ENCODE measurements at places on chromosomes 11 and 22.

GRCh38 chr11:119790476-119790875, 61.5 kb upstream of the NECTIN1 start:
- no peak for DNase-seq

GRCh38 chr11:120178561-120179056, 32.2 kb upstream of the OAF start:
- peak; percentile 1 for DNase-seq

DNA sequence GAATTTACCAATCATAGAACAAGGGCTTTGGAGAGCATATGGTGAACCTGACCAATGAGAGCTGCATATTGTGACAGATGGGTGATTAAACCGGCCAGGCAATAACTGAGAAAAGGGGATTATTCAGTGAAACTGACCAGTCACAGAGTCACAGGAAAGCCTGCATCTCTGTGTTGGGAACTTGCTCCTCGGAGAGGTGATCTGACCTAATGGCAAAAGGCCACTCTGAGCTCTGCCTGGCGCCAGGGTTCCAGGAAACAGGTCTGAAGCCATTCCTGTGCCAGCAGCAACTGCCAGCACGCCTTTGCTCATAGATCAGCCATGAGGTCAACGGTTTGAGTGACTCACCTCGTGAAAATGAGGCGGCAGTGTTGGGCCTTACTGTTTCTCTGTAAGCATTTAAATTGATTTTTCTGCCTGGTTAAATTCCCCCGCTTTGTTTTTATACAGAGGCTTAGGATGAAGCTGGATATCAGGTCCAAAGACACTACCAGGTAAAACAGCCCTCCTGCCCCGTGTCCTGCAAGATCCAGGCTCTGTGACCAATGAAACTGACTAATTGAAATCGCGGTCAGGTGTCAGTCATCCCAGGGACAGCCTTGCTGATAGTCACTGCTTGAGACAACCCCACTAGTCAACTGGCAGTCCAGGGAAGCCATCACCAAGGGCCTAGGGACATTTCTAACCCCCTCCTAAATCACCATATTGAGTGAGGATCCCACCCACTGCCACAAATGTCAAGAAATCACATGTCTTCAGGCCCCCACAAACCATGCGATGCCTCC, 35.8 kb upstream of the MYOD1 start:
- peak; percentile 25 for DNase-seq

DNA sequence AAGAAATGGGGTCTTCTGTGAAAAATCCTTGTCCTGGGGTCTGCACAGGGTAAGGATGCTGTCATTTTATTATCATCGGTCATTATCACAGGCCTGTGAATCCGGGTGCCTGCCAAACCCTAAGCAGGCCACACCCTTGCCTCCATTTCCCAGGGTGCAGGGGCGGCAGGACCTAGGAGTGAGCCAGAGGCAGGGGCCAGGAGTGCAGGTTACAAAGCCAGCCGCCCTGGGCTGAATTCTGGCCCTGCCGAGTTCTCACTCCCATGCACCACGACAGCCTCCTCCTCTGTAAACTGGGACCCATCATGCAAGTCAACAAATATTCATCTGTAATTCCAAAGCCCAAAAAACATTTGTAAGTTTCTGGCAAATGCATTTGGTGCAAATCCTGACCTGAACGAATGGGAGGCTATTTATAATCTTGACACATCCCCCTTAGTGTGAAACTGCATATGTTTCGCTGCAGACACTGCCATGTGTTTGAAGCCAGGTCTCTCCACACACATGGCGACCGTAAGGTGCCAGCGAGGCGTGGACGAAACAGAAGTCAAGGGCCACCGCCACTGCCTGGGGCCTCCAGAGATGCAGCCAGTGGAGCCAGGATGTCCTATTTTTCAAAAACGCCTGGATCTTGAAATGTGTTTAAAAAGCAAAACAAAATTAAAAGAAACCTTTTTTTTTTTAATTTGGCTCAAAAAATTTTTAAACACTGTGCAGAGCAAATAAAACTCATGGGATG, 6.7 kb downstream of the CD5 start:
- DNase-seq, result no peak

- no peak for DNase-seq
Measured at GRCh38 chr11:64378335-64378880, 19.4 kb downstream of the RPS6KA4 start.

DNA sequence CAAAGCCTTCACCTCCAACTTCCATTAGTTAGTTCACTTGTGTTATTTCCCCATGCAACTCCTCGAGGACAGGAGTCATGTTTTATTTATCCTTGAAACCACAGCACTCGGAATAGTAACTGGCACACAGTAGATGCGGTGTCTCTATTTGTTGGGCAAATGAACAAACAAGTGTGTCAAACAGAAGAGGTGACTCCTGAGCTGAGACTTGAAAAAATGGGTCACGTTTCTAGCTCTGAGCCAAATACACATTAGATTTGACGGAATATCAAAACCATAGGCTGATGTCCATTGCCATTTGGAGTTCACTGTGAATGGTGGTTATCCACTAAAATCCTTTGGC, 68.9 kb downstream of the C11orf91 start:
- DNase-seq, result no peak

DNA sequence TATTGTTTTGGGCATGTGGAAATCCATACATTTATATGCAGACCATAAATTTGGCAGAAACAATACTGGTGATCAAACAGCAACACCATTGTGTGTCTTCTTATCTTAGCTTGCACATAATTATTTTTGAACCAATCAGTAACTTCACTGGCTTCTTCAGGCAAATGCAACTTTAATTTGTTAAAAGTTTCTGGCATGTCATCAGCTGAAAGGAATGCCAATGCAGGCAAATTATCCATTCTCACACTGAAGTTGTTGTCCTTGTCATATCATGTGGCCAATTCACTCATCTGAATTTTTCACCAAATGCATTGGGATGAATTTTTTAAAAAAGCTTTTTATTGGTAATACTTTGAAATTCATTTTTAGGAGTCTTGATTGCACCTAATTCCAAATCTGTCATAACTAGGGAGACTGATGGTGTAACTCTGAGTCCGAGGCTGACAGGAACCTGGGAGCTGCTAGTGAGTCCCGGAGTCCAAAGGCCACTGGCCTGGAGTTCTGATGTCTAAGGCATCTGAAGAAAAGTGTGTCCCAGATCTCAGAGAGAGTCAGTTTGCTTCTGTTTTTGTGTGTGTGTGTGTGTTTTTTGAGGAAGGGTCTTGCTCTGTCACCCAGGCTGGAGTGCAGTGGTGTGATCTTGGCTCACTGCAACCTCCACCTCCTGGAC, 17.4 kb upstream of the OR10V1 start:
- DNase-seq, result no peak

- no peak for DNase-seq
Measured at GRCh38 chr11:12116425-12117032, 6.1 kb downstream of the MICAL2 start.

DNA sequence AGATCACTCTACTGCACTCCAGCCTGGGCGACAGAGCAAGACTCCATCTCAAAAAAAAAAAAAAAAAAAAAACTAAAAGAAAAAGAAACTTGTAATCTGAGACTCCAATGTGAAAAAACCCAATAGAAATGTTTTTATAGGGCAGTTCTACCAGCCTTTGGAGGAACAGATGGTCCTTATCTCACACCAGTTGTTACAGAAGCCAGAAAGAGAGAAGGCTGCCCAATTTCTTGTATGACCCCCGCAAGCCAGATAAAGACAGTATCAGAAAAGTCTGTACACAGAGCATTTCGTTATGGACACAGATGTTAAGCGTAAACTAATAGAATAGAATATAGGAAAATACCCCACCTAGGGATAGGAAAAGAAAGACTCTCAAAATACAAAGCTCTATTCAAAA, 11.3 kb upstream of the TSGA10IP start:
- no peak for DNase-seq

GRCh38 chr11:61129639-61130523, 27.6 kb downstream of the CD5 start:
- peak; percentile 98 for DNase-seq

DNA sequence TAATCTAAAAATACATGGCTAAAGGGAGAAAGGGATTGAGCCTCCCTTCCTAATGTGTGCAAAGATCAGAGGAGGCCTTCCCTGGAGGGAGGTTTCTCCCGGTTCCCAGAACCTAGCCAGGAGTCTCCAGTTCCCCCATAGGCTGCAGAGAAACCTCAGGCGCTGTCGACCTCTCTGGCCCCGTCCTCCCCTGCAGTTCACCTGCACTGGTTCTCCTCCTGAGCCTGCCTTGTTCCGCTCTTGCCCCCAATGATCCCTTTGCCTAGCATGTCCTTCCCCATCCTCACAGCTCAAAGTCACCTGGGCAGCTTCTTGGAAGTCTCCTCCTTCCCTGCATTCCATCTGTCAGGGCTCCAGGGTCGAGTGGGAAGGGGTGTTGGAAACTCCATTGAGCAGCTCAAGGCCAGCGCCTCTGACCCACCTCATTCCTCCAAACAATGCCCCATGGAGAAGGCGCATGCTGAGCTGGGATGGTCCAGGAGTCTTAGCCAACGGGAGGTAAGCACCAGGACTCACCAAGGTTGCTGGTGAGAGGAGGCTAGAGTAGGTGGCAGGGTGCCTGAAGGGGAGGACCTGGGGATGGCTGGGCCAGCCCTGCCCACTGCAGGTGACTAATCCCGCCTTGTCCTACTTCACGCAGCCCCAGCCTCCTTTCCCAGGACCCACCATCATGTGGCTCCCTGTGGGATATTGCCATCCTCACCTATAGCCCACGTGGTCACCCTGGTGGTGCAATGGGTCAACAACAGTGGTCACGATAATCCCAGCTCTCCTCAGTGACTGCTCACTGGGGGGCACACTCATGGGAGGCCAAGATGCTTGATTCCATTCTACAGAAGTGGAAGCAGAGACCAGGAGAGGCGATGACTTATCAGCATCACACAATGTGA, 15.4 kb downstream of the RSPH14 start:
- DNase-seq, result no peak

GRCh38 chr11:123454060-123454651, 24.1 kb downstream of the GRAMD1B start:
- peak; percentile 85 for DNase-seq

Measured in ELF-1 (cell line).